CD4-positive, alpha-beta T cell (primary cell): ENCODE measurements at places on chromosomes 4 and X.

DNA sequence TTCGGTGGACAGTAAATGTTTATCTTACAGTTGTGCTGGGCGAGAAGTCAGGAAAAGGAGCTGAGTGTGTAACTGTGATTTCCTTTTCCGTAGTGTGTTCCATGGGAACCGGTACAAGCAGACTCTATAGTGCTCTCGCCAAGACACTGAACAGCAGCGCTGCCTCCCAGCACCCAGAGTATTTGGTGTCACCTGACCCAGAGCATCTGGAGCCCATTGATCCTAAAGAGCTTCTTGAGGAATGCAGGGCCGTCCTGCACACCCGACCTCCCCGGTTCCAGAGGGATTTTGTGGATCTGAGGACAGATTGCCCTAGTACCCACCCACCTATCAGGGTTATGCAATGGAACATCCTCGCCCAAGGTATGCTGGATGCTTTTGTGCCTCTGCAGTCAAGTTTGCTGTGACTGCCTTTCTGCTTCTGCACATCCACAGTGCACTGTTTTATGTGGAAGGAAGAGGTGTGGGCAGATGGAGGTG is 27.4 kb downstream of the NOCT start:
- DNase-seq: no peak

DNA sequence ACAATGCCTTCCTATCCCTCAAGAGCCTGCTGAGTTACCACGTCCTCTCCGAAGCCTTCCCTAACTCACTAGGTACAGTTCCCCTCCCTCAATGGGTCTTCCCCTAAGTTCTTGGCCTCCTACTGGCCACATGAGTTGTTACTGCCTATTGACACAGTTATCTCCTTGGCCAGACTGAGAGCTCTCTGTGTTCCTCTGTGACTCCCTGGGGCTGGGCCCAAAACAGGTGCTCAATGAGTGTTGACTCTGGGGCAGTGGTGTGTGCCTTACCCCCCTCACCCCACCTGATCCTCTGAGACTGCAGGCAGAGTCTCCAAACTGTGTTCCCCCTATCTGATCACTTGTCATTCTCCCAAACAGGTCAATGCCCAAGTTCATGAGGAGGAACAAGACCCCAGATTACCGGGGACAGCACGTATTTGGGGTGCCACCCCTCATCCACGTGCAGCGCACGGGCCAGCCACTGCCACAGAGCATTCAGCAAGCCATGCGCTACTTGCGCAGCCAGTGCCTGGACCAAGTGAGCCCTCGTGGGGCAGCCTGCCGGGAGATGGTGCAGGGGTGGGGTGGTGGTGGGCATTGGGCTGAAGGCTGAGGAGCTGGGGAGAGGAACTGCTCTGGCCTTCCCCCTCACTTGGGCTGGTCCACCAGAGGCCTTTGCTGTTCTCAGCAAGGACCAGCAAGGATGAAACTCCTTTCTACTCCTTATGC is 72.6 kb downstream of the STARD8 start:
- DNase-seq: no peak

- no peak for DNase-seq
These were observed 80.4 kb upstream of the GPC4 start for GRCh38 chrX:133495464-133496391.

- no peak for DNase-seq
These were observed 638.7 kb downstream of the PCDH18 start for GRCh38 chr4:136893573-136893972.

DNA sequence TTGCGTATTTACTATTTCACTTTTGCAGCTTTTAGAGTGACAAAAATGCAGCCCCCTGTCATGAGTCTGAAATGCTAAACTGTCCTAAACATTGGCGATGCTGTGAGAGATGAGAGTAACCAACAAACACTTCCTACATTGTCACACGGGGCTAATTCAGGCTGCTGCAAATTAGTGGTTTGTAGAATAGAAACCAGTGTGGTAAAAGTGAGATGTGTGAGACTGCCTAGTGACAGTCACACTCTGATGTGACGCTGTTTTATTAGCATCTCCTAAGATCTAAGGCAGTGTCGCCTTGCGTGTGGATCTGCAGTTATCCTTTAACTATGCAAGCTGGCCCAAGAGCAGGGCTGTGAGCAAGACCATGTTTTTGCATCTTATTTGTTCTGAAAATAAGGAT is 800.2 kb upstream of the TENM3 start:
- no peak for DNase-seq

- DNase-seq: no peak
These were observed 165.6 kb upstream of the GLRA2 start for GRCh38 chrX:14363728-14364127.

- no peak for DNase-seq
These were observed 35.2 kb downstream of the EDNRA start for GRCh38 chr4:147516133-147516532.

- no peak for DNase-seq
These were observed 9.5 kb upstream of the GUCY1A1 start for GRCh38 chr4:155657169-155657568.

- DNase-seq: no peak
These were observed 226.2 kb upstream of the BCOR start for GRCh38 chrX:40323977-40324376.

DNA sequence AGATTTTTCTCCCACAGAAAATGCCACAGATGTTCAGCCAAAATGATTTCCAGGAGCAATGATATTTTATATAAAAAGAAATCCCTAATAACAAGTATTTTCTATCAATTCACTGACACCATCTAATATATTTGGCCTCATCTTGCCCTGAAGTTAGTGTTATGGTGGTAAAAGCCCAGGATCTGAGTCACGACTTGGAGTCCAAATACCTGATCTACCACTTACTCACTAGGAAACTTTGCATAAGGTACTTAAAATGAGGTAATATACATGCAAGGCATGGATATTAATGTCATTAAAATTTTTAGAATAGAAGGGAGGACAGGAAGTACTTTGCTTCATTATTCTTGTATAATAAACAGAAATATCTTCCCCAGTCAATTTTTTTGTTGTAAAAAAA is 16.3 kb downstream of the PPP3CA start:
- DNase-seq: no peak

- DNase-seq: no peak
These were observed 143.6 kb downstream of the ZAR1 start for GRCh38 chr4:48633657-48634056.

DNA sequence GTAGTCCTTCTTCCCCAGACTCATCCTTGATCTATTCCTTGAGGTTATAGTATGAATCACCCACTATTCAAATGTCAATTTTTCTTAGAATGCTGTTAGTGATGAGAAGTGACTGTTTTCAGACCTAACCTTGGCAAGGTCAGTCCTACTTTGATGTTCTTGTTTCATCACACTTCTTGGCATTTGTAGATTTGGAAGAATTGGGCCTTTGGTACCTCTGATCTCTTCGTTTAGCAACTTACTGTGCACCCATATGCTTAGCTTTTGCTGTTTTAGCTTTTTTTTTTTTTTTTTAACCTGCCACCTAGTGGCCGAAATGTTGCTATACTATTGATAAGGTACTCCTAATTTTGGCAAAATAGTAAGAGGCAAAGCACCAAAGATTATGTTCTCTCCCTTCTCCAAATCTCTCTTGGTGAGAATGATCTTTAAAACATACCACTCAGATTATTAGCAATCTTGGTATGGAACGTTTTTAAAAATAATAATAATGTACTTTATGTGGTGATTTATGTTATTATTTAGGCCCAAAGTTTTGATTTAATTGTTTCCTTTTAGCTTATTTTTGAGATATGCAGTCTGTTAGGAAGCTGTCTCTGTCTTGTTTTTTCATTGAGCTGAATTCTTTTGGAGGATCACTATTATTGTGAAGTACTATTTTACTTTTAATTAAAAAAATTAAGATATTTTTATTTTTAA is 16.6 kb downstream of the DCK start:
- no peak for DNase-seq

- no peak for DNase-seq
These were observed 311.3 kb downstream of the PCDH19 start for GRCh38 chrX:100098660-100099375.

DNA sequence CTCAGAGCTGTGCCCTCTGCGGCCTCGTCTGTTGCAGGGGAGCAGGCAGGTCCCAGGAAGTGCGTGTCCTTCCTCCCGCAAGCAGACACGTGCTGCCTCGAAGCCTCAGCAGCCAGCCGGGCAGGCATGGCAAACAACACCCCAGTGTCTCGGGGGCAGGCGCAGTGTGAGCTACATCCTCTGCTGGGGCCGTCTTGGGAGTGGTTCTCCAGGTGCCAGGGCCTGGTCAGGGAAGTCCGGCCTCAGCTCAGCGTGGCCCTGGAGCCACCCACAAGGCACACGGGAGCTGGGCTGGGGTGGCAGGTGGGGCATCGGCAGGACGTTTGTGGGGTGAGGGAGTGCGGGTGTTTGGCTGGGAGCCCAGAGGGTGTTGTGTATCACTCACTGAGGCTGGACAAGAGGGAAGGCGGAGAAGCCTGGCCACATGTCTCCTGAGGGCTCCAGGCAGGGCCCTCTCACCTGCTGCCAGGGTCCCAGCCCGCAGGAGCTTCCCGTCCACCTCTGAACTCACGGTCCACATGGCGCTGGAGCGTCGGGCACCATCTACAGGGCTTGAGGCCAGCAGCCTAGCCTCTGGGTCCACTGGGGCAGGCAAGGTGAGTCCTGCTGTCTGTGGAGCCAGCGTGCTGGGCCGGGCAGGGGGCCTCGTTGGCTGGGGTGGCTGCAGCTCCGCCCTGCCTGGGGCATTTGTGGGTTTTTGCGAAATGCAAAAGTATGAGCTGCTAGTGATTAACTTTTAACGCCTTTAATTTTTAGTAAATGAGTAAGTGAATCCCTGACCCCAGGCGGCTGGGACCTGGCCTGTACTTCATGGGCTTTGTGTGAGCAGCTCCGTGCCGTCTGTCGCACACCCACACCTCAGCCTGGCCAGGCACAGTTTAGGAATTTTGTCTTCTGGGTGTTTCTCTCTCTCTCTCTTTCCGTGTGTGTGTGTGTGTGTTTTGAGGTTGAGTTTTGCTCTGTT is 17.3 kb upstream of the UVSSA start:
- peak; percentile 15 for DNase-seq

DNA sequence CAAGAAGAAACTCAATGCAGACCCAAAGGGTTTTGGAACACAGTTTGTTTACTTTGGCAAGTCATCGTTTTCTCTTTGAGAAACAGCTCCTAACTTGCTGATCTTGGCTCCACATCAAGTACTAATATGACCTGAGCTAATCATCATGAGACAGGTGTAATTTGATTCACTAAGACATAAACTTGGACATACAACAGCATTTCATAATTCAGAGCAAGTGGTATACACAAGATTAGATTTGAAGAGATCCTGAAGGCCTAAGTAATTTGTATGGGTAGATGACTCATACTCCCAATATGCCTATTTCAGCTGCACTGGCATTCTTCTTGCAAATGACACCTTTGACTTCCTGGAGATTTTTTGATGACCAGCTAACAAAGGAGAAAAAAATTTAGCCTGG is 1521.7 kb downstream of the RPA4 start:
- no peak for DNase-seq

GRCh38 chr4:101419336-101420135 is 72.2 kb upstream of the PPP3CA start:
- no peak for DNase-seq

DNA sequence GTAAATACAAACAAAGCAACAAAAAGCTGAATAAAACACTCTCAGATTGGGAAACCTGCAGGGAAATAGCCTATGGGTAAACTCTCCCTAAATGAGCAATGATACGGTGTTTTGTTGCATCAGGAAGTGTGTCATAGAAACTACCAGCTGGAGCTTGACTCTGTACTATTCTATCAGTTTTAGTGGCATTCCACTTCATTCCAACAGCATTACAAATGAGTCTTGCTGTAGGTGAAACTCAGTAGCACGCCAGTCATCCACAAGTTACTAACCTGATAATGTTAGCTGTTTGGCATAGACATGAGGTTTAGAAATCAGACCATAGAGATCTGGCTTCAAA is 24.9 kb downstream of the FGFBP1 start:
- DNase-seq: no peak

- no peak for DNase-seq
These were observed 56.1 kb downstream of the TNIP2 start for GRCh38 chr4:2700031-2700430.

- no peak for DNase-seq
These were observed 4.4 kb downstream of the GPRIN3 start for GRCh38 chr4:89303177-89303576.

GRCh38 chr4:155705664-155706063 is 39.0 kb downstream of the GUCY1A1 start:
- DNase-seq: no peak

DNA sequence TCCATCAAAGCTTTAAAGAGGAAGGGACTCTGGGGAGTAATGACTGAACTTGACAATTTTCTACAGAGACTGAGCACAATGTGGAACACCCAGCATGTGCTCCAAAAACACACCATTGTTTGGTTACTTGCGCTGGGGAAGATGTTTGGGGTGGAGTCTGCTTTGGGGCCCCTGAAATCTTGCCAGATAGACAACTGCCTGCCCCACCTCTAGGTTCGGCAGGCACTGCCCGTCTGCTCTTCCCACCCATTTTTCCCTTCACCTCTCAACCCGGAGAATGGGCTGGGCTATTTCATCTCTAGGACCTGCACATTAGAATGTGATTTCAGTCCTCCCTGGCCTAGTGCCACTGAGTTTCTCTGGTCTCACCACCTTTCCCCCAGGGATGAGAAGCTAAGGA is 41.9 kb downstream of the TSC22D3 start:
- no peak for DNase-seq

- DNase-seq: no peak
These were observed 411.1 kb downstream of the TRIML1 start for GRCh38 chr4:188550296-188550695.

DNA sequence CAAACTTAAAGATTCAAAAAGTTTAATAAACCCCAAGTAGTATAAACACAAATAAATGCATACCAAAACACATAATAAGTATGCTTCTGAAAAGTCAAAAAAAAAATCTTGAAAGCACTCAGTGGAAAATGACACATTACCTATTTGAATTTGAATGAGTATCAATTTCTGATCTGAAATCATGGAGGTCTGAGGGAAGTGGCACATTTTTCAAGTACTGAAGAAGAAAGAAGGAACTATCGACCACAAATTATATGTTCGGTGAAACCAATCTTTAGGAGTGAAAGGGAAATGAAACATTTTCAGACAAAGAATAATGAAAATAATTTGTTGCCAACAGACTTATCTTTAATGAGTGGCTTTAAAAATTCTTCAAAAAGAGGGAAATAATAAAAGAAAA is 12.1 kb upstream of the F9 start:
- DNase-seq: no peak

- no peak for DNase-seq
These were observed 14.0 kb downstream of the SOD3 start for GRCh38 chr4:24809376-24809775.

DNA sequence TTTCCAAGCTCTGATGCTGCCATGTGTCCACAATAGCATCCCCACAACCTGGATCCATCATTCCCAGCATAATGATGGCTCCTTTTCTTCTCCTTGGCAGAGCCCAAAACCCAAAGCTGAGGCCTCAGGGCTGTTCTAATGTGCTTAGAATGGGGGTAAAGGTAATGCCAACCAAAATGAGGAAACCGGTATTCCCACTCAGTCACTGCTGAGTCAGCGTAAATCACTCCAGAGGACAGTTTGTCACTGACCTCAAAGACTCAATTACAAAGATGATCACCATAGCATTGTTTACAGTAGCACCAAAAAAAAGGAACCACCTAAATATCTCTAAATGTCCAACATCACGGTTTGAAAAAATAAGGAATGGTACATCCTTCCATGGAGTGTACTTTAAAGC is 41.2 kb downstream of the OTOP1 start:
- no peak for DNase-seq

GRCh38 chrX:599837-600715 is 30.5 kb upstream of the SHOX start:
- no peak for DNase-seq
